ENCODE measurements at places on chromosomes 12 and 14. TPM values are rescaled to one million over a fixed set of nuclear protein-coding genes. Genes with fewer than 3 reads are reported as not detected.

Gene RNASE7
- 1.2 TPM for total RNA-seq

Gene APOF
- not detected for total RNA-seq

DNA sequence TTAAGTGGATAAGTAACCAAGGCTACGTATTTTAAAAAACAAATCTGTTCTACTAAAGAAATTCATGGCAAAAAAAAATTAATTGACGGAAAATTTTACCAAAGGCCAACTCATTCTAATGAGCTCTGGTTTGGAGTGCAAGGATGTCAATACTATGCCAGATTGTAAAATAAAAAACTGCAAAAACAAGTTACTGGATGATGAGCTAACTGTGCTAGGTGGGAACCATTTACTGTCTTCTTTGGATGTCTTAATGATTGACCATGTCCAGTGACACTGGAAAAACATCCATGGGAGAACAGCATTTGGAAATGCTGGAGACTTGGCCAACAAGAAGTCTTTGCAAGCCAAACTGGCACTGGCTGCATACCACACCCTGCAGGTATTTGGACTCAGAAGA, 41.6 kb downstream of the KITLG start:
- no peak for DNase-seq

Gene TMTC2
- 26.6 TPM for total RNA-seq

Gene ARHGEF25
- 18.6 TPM for total RNA-seq

DNA sequence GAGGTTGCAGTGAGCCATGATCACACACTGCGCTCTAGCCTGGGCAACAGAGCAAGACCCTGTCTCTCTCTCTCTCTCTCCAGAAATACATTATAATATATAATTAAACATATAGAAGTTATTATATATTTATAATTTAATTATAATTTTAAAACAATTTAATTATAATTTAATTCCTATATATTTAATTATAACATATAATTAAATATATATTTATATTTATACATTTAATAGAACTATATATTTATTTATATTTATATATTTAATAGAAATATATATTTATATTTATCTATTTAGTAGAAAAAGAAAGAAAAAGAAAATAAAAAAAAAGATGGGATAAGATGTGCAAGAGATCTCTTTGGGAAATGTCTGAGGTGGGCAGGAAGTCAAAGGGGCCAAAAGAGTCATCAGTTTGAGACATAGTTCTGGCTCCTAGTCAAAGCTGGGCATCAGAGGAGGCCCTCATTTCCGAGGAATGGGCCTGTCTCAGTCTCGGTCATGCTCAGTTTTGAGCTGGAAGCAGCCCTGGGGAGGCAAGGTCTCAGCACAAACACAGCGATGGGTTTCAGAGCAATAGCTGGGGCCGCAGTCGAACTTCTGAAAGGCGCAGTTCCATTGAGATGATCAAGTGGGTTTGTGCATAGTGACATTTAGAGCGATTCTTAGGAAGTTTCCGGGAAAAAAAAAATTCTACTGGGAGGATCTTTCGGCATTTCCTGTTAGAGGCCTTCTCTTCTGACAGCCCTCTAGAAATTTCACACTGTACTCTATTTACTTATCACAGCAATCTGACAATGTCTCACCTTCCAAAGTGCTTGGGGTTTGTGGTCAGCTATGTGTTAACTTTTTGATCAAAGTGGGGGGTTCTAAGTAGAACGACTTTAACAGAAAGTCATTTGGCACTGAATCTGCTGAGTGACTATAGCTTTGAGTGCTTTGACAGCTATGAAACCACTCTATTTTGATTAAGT, 58.7 kb upstream of the GZMB start:
- no peak for DNase-seq

Gene KRT72
- total RNA-seq: 0.21 TPM

Gene C12orf54
- not detected for total RNA-seq

DNA sequence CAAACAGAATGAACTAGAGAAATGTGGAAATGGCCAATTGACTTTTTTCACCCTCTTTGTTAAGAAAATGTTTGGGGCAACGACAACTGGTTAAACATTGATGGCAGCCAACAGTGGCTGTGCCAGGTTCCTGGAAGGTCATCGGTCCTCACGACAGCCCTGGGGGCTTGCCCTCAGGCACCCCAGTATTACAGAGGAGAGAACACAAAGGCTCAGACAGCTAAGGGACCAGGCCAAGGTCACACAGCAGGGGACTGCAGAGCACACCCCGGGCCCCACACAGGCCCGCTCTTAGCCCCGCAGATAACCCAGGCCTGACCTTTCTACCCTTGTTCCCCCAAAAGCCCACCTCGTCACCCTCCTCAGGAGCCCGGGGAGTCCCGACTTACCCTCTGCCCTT, 1.3 kb downstream of the TRPV4 start:
- DNase-seq: no peak

GRCh38 chr14:89393222-89393745, 23.7 kb downstream of the FOXN3 start:
- no peak for DNase-seq

- no peak for DNase-seq
Measured at GRCh38 chr12:30755395-30755762, 628 bp upstream of the CAPRIN2 start.

DNA sequence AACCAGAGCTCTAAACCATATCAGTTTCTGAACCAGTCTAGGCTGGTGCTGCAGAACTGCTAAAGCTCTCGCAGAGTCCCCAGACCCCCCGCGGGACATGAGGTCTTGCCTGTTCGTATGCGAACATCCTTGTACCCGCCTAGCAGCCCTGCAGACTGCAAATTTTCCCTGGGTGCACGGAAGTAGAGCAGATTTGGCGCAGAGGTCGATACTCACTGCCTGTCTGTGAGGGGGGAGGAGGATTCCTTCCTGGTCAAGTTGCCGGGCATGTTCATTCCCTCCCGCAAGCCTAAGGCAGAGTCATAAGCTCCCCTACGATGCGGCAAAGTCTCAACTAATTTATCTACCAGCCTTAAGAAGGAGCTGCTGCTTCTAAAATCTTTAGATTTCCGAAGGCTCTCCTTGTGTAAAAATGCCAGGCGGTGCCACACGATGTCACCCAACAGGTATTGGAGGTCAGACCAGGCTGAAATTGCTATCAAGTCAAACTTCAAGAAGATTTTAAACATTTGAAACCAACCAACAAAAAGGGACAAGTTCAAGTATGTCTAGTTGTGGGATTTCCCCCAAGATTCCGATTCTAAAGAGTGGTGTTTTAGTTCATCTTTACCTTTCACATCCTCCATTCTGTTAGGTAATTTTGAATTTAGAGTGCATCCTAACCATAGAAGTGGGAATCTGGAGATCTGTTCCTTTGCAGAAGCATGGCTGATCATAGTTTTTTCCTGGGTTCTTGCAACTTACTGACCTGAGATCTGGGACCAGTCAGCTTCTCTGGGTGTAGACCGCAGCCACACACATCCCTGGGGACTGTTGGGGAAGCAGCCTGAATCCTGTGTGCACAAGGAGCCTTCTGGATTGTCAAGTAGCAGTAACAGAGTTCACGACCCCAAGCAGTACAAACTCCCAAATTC, 1.6 kb upstream of the PAX9 start:
- no peak for DNase-seq

GRCh38 chr12:67911789-67912188, 77.5 kb upstream of the IFNG-AS1 start:
- DNase-seq: no peak

DNA sequence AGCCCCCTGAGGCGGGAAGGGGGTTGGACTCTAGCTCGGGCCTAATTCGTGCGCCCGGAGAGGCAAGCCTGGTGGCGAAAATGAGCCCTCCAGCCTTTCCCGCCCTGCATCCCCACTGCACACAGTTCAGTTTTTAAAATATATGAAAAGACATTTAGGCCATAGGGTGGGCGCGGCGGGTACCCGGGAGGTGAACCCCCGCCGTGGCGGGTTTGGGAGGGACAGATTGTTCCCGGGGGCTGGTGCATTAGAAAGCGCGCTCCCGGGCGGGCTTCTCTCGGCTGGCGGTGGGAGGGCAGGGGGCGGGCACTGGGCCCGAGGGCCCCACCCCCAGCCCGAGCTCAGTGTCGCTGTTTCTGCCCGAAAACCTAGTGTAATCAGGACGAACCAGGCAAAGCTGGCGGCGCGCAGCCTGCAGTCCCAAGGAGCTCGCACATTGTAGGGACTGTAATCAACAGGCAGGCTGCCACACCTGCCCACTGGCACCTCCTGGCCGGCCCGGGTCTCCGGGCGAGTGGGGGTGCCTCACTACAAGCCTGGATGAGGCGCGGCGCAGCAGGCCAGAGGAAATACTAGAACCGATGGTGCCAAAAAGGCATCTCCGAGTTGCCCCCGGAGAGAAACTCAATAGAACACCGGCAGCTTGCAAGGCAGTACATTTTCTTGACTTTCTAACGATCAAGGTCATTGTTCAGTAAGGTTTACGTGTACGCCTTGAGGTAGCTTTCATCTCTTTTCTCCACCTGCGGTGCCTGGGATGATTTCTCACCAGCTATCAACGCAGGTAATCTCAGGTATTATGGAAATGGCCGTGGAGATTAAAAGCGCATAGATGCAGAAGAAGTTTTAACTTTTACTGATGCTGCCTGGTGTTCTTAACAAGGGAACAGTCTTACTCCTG, 764 bp upstream of the SPTB start:
- DNase-seq: peak; percentile 74

- peak; percentile 94 for DNase-seq
Measured at GRCh38 chr14:60723907-60724618, at the start of gene SIX4. TSS of gene SIX4 (minus strand) at chr14:60724351. CDS start at chr14:60724074, 277 bp downstream.

Gene ALDH2
- total RNA-seq: 23.9 TPM

DNA sequence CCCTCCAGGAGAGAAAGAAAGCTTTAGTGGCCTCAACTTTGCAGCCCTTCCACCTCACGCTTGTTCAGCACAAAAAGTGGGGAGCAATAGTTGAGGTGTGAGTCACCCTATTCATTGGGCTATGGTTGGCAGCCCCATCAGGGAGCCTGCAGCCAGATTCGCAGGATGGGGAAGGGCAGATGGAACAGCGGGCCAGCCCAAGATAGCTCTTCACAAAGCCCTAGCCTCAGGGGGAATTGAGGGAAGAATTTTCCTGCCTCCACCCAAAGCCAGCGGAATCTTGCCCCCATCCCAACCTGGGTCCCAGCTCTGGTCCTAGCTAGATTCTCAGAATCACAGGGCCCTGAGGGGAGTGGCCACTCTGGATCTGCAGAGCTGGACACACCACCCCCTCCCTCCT, 3.6 kb upstream of the KRT5 start:
- DNase-seq: no peak

Gene ERO1A
- total RNA-seq: 47.9 TPM

- DNase-seq: no peak
Measured at GRCh38 chr12:29207120-29207519, 58.0 kb downstream of the FAR2 start.

DNA sequence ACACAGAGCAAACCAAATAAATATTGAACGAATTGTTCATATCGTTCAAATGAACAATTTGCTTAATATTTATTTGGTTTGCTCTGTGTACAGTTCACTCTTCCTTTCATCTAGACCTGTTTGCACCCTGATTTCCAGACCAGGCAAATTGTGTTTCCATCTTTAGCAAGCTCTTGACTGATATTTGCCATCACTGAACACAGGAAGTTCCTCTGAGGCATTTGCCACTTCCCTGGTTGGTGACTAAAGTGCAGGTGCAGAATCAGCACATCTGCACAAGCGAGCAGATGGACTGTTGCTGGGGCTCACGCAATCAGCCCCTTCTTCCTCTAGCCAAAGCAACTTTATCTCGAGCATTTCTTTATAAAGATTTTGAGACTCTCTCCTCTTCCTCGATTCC, 112.9 kb downstream of the DAAM1 start:
- no peak for DNase-seq

DNA sequence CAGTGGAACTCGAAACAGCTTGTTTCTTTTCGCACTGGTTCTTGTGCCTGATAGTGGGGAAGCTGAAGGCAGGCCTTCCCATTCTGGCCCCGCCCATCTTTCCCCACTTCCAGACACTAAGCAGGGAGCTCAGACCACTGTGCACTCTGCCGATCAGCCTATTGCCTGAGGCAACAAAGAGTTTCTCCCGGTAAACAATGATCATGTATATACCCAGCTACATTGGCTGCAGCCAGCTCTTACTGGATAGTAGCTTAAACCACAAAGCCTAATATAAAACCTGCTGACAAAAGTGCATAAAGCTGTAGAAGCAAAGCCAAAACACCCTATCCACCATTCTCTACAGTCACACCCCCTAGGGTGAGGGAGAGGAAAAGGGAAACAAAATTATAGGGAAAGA, 24.7 kb upstream of the GLIPR1 start:
- no peak for DNase-seq

GRCh38 chr12:104604995-104605675, 148.4 kb downstream of the CHST11 start:
- DNase-seq: no peak

Gene ACOT4
- total RNA-seq: not detected

Gene YARS2
- total RNA-seq: 29.8 TPM

DNA sequence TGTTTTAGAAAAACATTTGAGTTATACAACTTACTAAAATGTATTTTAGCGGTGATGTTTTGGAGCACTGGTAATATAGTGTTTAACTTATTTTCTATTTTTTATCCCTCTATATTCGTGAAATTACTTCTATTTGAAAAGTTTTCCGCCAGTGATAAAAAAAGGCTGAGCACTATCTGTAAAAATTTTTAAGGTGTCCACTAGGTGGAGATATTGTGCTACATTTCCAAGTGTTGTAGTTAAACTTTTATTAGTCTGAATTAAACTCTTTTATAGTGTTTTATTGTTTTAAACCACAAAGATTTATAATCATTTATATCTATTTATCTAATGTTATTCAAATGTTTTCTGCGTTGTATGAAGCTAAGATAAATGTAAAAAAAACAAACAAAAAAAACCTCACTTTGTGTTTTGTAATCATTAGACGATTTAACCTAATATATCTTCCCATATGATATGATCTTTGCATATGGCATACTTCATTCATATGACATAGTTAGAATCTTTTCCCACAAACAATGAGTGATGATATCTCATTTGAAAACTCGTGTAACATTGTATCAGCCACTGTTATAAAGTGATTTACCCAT, 11.8 kb downstream of the ALG10B start:
- DNase-seq: peak; percentile 59

- DNase-seq: no peak
Measured at GRCh38 chr12:72622556-72622955, 350.4 kb downstream of the TRHDE start.

DNA sequence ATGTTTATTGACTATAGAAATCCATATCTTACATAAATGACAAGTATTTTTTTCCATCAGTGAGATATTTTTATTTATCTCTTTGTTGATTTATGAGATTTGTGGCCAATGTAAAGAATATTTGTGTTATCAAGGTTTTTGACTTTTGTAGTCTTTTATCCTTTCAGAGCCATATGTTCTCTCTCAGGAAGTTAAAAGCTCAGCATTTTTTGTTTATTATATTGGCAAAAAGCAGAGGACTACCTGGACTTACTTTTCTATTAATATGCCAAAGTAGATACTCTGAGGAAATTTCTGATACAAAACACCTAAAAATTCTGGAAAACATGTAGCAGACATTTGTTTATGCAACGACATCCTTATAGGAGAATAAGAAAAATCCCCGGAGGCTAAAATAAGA, 490.3 kb downstream of the SLC6A15 start:
- no peak for DNase-seq

Gene POU6F1
- total RNA-seq: 4.5 TPM

Gene ASCL1
- total RNA-seq: not detected

DNA sequence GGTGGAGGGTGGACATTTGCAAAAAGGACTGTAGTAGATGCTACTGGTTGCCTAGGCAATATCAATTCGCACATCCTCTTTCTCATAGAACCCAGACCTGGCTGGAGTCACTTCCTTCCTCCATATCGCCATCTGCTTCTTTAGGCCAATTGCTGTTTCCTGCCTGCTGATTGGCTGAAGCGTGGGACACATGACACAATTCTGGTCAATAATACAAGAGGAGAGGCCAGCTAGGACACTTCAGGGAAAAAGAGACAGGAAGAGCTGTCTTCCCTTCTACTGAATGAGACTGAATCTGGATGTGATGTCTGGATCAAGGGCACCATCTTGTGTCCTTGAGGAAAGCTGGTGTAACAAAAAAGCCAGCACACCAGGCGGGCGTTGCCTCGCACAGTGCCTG, 53.8 kb downstream of the TRPV4 start:
- DNase-seq: no peak

Measured in tongue (tissue), 3 donors.